ENCODE measurements at places on chromosomes 16 and 17.

DNA sequence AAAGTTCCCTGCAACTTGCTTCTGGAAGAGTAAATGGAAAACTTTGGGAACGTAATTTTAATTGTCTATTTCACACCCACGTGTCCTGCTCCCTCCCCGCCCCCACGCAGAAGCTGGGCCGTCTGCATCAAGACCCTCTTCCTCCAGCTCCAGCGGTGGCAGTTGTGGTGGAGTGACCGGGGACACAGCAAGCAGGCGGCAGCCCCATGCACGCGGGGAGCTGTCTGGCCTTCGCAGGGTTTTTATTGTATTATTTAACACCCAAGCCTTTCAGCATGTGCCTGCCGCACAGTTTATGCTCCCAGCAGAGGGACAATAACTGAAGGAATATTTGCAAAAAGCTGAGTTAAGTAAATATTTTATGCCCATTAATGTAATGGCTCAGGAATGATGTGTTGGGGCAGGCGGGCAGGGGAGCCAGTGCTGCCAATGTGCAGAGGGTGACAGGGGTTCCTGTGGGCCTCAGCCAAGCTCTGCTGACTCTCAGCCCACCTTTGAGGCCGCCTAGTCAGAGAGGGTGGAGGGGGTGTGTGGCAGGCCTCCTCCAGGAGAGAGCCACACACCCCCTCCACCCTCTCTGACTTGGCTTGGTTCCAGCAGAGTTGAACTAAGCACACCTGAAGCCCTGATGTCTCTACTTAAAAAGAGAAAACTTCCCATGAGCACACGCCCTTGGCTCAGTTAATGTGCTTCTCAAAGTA is 32.4 kb upstream of the ENPP7 start:
- DNase-seq, result no peak

- DNase-seq, result no peak
These were observed 48.6 kb upstream of the CBFA2T3 start for GRCh38 chr16:89025636-89026035.

DNA sequence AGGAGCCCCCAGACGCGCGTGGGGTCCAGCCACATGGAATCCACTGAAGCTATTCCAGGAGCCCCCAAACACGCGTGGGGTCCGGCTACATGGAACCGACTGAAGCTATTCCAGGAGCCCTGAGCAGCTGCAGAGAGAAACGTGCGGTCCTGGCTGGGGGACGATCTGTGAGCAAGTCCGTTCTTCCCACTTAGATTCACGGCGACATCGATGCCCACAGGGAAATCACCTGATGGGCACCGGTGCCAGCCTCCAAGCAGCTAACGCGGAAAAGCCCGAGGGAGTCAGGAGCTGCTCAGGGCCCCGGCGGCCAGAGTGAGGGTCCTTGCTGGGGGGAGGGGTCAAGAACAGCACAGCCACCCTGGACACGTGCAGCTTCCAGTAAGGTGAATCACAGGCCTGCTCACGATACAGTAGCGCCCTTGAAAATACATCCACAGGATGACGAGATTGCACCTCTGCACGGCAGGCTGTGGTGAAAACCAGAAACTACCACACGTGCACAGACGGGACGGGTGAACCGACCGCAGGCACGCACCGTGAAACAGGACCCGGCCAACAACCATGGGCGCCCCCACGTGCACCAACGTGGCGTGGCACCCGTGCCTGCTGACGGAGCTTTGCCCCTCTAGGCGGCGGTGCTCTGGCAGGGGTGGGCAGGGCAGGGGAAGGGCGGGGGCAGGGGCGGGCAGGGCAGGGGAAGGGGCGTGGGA is 77.7 kb upstream of the GNG13 start:
- DNase-seq, result peak; percentile 87

GRCh38 chr17:12719948-12720347 is 54.3 kb downstream of the MYOCD start:
- DNase-seq, result no peak

DNA sequence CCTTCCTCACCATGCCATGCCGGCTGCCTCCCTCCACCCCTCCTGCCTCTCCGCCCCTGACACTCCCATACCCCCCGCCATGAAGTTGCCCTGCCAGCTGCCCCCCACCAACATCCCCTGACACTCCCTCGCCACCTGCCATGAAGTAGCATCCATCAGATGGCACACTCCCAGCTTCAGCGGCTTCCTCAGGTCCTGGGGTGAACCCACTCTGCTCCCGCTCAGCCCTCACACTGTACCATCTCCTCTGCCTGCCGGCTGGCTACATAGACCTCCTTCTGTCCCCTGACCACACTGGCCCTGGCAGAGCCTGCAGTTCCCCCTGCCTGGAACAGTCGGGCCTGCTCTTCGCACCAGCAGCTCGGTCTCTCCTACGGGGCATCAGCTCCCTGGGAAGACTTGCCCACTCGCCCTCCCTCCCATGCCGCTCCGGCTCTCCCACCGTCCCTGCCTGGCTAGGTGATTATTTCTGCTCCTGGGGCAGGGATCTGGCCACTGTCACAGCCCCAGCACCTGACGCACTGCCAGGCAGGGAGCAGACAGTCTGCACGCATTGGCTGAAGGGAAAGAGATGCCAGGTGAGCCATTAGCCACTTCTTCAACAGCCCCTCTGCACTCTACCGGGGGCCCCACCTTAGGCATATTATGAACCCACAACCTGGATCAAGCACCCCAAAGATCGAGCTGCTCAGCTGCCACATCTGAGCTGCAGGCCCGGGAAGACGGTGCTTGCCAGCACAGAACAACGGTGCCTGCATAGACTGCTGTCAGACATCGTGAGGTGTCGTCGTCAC is 9.0 kb downstream of the CANT1 start:
- no peak for DNase-seq

DNA sequence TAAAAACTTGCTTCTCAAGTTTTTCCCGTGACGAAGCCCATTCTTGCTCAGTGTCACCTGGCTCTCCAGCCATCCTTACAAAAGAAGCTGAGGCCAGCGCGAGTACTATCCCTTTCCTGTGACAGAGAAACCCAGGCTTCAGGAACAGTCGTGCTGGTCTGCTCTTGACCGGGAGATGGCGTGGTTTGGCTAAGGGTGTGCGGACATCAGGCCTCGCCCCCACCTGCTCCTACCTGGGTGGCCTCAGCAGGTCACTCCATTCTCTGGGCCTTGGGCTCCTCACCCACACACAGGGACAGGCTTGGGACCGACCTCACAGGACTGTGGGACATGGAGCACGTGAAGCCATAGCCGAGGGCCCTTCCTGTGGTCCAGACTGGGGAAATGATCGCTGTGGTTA is 75.2 kb upstream of the CIBAR2 start:
- no peak for DNase-seq

- DNase-seq, result no peak
These were observed 10.2 kb downstream of the ATP2C2 start for GRCh38 chr16:84378567-84378966.

DNA sequence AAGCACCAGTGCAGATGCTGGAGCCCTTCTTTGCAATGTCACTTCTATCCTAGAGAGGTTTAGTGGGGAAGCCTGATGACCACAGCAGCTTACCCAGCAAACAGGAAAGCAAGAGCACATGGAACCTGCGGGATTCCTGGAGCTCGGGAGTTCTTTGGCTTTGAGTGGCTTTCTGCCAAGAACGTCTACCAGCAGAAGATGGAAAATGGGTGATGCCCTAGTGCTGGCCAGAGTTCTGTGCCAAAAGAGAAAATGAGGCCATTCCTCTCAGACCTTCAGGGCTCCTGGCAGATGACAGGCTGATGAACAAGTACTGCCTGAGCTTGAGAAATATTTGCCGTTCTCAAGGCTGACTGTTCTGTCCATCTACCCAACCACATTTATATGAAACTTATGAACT is 332.1 kb upstream of the CCL2 start:
- no peak for DNase-seq

DNA sequence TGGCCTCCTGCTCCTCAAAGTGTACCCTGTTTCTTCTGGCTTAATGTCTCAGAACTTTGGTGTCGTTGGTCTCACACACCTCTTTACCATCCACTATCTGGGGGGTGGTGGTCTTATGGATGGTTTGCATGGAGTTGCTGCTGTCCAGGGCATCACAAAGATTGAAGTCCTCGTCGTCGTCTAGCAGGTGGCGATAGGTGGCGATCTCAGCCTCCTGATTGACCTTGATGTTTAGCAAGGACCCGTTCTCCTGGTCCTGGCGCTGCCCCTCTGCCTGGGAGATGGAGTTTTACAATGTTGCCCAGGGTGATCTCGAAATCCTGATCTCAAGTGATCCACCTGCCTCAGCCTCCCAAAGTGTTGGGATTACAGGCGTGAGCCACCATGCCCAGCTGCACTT is 31.1 kb upstream of the HELZ start:
- no peak for DNase-seq

DNA sequence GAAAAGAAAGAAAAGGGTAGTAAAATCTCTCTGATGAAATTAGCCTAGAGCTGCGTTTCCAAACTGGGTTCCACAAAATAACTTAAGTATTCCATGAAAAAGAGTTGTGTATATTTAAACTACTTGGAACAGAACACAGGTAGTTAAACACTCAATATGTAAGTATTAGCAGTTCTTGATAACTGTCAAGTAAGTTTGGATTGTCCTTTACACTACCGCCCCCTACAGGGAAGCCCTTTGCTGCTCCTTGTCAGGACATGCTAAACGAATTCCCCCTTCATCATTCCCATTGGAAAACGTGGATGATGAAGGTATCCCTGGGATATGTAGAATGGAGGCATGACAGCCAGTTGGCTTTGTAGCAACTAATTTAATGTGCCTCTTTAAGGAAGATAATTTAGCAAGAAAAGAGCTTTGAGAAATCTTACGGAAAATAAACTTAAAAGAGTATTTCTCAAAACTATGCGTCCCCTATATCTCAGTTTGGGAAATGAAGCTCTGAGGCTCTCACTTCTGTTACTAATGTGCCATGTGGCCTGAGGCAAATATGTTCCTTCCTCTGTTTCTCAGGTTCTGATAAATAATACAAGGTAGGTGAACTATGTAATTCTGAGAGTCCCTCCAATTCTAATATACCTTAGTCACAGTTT is 18.8 kb downstream of the NCBP3 start:
- peak; percentile 67 for DNase-seq

- no peak for DNase-seq
These were observed 220.0 kb upstream of the PSMD7 start for GRCh38 chr16:74076568-74076967.

DNA sequence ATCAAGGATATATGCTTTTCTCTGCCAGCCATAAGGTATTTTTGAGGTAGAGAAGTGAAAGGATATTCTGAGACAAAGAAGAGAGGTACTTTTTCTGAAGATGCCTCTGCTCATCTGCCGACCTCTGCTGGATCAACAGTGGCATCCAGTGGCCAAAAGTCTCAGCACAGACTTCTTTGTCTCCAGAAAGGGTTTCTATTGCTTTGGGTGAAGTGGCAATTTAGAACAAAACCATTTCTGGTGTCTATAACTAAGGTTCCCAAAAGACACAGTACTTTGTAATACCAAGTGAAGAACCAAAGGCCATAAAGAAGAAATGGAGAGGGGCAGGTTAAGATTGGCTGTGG is 155.2 kb upstream of the C17orf78 start:
- peak; percentile 53 for DNase-seq

DNA sequence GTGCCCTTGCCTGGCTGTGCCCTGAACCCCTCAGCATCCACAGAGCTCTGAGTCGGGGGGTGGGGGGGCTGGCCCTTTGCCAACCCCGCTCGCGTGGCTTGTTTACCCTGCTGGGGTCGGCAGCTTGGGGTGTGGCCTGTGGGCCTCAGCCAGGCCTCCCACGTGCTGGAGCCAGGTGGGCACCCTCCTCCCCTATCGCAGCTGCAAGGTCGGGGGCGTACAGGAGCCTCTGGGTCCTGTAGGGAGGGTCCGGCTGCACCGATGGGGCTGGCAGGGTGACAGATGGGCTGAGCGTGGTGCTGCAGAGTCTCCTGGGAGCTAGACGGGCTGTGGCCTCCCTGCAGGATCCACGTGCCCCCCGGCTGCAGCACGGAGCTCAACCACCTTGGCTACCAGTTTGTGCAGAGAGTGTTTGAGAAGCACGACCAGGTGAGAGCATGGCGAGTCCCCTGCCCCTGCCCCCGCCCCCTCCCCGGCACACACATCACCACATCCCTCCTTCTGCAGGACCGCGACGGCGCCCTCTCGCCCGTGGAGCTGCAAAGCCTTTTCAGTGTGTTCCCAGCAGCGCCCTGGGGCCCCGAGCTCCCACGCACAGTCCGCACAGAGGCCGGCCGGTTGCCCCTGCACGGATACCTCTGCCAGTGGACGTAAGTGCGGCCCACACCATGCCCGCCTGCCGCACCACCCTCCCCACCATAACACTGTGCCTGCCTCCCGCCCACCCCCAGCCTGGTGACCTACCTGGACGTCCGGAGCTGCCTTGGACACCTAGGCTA is 3.6 kb downstream of the RHOT2 start:
- DNase-seq, result no peak

GRCh38 chr17:43891851-43892646 is 15.3 kb downstream of the MPP2 start:
- DNase-seq, result no peak

- DNase-seq, result no peak
These were observed 56.9 kb upstream of the ALDH3A1 start for GRCh38 chr17:19805006-19805405.

GRCh38 chr16:79400462-79401149 is 199.9 kb downstream of the MAF start:
- DNase-seq, result no peak

DNA sequence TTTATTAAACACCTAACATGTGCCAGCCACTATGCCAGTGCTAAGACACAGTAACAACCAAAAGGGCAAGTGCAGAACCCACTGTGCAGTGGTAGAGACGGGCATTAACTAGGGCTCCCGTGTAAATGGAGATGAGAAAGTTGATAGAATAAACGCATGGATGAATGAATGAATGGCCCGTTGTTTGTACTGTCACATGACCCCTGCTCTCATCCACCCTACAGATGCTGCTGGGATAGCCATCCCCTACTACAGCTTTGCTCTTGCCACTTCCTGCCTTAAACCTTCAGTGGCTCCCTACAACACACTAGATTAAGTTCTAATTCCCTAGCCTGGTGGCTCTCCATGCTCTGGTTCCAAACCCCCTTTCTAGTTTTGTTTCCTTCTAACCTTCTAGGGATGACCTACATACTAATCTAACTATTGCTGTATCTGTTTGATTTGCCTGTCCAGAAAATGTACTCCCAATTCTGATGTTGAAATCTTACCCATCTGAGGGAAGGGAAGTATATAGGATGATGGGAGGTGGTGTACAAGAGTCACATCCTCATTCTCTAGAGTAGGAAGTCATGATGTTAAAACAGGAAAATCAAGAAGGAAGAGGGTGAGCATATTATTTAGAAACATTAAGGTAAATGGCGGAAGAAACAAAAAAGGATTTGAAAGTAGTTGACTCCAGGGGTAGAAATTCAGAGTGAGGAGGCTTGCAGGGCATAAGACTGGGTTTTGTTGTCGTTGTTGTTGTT is 11.4 kb upstream of the TNRC6C start:
- DNase-seq, result no peak

DNA sequence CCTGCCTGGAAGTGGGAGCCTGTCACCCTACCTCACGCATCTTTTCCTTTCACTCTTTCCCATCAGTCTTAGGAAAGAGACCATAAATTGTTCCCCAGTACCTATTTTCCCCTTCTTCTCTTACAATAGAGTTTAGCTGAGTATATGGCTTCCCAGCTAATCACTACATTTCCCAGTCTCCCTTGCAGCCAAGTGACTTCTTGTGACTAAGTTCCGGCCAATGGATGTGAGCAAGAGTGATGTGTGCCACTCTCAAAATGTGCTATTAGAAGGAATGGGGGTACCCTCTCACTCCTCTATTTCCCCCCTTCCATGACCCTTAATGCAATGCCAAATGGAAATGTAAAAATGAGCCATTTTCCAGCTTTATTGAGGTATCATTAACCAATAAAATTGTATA is 8.2 kb upstream of the PYY start:
- no peak for DNase-seq

- no peak for DNase-seq
These were observed 724.8 kb downstream of the CDH11 start for GRCh38 chr16:64397042-64397441.

GRCh38 chr16:68194251-68194650 is 41.7 kb downstream of the ESRP2 start:
- DNase-seq, result no peak

Measured in T-helper 2 cell (primary cell).